ENCODE measurements at places on chromosomes 3 and 15.

DNA sequence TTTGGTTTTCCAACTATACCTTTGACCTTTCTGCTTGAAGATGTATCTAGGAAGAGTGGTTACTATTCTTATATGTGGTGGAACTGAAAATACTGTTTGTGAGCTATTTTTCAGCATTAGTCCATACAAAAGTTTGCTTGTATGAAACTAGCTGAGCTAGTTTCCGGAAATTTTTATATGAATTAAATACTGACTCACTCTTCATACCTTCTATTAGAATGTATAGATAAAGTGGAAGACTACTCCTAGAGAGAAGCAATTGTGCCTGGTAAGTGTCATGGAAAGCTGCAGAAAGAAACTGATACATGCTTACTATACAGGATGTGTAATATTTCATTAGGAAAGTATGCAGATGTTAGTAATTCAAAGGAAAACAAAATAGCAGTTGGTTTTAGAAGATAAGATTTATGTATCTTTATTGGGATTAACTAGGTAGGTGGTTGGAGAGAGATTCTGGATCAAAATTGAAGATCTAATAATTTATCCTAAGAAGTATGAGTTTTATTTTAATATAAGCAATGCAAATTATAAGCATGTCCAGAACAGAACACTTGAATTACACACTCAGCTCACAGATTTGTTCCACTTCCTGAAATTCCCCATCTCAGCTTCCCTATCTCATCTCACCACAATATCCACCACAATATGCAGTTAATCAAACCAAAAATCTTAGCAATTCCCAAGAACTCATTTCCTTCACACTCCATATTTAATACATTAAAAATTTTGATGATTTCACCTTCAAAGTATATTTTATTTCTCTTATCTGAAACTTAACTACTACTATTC lies 82.8 kb downstream of the BCHE start:
- DNase-seq = no peak

DNA sequence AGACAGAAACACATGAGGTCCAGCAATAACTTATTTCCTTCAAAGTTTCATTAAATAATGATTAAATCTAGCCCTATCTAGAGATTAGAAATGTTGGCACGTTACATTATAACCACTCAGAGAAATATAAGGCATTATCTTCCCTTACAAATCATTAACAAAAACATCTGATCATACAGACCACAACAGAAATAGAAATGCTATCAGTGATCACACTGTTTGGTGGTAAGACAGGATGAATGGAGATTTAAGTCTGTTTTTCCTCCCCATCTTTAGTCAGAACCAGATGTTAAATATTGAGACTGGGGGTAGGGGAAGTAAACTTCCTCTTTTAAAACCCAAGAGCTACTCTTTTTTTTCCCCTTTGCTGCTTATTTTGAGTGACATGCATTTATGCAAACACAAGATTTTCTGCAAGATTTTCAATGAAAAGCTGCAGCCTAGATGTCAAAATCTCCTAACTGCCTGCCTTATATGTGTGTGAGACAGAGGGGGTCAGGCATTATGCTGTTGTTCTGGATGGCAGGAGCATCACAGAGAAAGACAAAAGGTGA lies 70.4 kb downstream of the CBLB start:
- no peak for DNase-seq

DNA sequence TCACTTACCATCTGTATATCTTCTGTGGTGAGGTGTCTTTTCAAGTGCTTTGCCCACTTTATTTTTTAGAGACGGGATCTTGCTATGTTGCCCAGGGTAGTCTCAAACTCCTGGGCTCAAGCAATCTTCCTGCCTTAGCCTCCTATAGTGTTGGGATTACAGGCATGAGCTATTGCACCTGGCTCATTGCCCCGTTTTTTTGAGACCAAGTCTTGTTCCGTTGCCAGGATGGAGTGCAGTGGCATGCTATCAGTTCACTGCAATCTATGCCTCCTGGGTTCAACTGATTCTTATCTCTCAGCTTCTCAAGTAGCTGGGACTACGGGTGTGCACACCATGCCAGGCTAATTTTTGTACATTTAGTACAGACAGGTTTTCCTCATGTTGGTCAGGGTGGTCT lies 52.5 kb upstream of the TTBK2 start:
- no peak for DNase-seq

DNA sequence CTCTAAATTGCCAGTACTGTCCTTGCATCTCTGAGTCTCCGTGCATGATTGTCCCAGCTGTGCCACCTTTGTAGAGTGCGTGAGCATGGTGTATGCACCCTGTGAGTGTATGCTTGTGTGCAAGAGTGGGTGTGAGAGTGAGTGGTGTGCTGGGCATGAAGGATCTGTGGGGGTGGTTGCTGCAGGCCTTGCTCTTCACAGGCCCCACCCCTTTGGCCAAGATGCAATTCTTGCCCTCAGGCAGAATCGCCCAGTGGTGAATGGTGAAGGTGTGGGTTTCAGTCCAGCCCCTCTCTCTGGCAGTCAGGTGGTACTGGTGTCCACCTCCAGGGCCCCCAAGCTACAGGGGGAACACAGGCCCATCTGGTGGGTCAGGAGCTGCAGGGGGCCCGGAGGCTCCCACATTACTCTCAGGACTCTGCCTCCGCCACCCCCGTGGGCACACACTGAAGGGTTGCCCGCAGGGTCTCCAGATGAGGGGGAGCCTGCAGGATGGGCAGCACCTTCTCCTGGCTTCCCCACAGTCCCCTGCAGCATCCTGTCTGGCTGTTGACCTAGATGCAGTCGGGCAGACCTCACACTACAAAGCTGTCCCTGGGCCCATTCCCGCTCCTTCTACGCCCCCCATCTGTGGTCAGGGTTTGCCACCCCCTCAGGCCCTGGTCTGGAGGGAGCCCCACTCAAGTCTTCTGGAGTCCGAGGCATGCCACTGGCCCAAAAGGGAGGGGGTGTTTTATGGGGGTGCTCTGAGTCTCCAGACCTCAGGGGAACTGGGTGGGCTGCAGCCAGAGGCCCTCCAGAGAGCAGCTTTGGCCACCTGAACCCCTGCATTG lies 8.3 kb upstream of the ROPN1B start:
- DNase-seq = no peak

GRCh38 chr15:77748078-77749064 lies 115.7 kb upstream of the LINGO1 start:
- no peak for DNase-seq

Data from HuH-7 (cell line).